ENCODE measurements at places on chromosomes 5 and 9.

DNA sequence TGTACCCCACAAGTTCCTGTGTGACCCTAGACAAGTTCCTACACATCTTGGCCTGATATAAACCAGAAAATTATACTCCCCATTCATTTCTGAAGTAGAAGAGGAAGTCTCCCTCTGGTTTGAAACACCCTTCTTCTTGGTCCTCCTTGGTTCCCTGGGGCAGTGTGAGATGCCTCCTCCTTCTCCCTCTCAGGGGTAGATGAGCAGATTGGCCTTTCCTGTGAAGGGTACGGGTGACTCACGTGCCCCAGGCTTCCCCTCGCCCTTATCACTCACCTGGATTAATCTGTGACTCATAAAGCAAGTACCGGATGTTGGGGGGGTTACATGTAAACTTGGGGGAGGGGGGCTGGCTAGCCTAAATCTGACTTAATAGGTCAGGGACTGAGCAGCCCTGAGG, 11.1 kb upstream of the AQP3 start:
- DNase-seq, result no peak

DNA sequence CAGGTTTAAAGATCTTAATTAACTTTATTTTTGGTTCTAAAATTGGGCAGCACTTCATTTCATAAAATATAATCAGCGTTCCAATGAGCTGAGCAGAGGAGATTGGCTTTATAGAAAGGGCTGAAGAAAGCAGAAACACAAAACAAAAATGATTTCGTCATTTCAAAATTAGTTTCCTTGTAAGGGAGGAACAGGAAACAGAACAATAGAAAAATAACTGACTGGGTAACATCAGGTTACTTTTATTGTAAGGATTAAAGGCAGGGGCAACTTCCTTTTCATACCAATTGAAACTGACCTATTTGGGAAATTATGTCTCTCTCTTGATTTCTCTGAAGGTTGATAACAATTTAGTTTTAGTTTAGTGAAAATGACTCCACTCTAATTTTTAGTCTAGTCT, 157.1 kb downstream of the ATP10B start:
- no peak for DNase-seq

DNA sequence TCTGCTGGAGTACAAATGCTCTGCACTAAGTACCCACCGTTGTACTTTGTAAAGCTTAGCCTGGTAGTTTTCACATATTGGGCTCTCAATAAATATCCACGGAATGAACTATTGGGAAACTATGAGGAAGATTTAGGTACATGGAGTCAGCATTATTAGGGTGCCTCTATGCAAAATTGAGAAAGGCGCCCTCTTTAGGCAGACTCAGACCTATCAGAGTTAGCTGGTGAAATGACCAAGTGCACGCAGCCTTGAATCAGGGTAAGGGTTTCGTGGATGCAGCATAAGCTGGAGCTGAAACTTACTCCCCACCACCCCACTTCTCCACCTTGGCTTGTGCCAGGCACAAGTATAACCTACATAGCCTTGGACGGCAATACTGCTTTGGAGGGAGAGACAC, 1178.8 kb upstream of the DMAC1 start:
- no peak for DNase-seq

DNA sequence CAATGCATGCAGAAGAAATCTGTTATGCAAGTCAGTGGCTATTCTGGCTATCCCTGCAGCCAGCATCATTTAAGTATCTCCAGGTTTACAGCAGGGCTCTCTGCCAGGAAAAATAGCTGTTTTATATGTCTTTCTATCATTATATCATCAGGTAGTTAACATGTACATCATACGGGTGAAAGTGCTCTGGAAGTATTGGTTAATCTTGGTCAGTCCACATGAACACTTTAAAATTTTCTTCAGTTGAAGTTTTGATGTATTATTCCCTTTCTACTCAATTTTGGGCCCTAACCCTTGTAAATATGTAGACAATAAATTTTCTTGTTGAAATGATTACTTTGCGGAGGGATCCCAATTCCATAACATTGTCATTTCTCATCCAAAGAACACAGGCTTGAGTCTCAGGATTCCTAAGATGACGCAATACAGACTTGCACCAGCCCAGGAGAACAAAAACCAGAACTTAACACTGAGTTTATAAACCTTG, 67.5 kb downstream of the SEMA6A start:
- DNase-seq, result no peak

DNA sequence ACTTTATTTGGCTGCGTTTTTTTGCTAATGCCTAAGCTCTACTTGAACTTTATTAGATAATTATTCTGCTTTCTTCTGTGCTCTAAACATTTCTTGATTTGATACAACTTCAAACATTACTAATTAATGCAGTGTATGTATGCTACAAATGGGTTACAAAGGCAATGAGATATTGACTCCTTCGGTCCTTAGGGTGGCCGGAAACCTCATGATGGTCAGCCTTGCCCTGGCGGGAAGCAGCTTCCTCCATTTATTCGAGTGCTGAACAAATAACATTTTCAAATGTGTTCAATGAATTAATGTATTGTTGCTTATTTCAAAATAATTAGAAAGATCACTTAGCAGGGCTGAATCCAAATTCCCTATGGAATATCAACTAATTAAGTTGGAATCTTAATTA, 3.9 kb upstream of the LNPEP start:
- DNase-seq, result no peak

DNA sequence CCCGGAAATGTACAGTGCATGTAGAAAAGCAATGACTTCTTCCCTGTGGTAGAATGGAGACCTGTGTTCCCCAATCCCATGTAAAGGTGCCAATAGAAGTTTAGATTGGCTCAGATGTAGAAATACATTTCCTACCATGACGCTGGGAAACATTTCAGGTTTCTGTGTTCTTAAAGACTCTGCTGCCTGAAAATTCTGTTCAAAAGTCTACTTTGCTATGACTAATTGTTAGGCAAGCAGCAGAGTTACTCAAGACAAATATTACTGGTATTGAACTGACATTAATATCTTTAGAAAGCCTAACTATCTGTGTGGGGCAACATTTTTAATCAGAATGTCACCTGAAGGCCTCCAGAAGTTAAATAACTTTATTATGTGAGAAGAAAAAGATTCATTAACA, 75.5 kb upstream of the ELL2 start:
- DNase-seq, result peak; percentile 44

- no peak for DNase-seq
Observed at GRCh38 chr5:78540335-78541085, 108.1 kb downstream of the LHFPL2 start.

- DNase-seq, result no peak
Observed at GRCh38 chr5:55771175-55771655, 33.4 kb downstream of the DDX4 start.

DNA sequence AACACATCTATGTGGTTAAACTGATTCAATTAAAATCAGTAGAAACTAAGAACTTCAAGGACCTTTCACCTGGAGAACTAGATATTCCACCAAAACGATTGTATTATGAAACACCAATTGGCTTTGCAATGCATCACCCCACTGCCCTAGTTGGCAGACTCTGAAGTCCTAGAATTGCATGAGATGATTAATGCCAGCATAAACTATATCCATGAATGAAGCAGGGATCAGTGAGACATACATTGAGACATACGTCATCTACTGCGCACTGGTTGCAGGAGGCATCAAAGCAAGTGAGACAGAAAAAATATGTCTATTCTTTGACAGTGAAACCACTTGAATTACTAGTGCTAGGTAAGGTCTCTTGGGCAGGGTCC, 9.7 kb upstream of the ZNF354A start:
- no peak for DNase-seq
